Fibroblast of skin of left biceps (primary cell): ENCODE measurements at places on chromosomes 1 and 21.

- no peak for DNase-seq
Measured at GRCh38 chr1:39675220-39675619, 3.3 kb upstream of the NT5C1A start.

- DNase-seq = no peak
Measured at GRCh38 chr1:200706111-200706814, 32.4 kb upstream of the CAMSAP2 start.

GRCh38 chr1:214702556-214702955, 99.6 kb downstream of the CENPF start:
- DNase-seq = no peak

- peak; percentile 98 for DNase-seq
Measured at GRCh38 chr1:234970731-234971476, 157.7 kb downstream of the TOMM20 start.

DNA sequence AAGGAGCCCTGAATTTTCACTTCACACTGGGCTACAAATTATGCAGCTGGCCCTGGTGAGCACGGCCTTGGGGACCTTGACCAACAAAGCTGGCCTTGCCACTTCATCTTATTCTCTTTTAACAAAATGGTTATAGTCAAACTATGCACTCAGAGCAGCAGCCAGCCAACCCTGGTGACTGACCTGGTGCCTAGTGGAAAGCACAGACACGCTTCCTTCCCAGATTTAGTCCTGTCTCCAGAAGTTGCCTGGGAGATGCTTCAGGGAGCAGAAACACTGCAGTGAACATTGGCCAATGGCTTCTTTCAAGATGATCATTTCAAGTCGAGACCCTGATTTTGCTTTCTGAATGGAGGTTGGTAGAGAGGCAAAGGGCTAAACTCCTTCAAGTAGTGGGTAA, 249.3 kb downstream of the SIPA1L2 start:
- no peak for DNase-seq

DNA sequence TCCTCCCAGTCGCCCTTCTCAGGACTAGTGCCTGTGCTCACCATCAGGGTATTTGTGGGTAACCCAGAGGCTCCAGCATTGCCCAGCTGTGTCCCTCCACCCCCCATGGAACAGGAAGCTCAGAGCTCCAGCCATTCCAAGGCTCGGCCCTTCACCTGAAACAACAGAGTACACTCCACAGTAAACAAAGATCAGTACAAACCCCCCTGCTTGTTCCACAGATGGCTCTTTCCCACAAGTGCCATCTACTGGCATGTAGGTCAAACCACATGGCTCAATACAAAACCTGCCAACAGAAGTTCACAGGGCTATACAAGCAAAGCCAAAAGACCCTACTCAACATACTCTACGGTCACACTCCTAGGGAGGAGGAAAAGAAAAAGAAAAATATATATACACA, 258.7 kb downstream of the AGBL4 start:
- no peak for DNase-seq

DNA sequence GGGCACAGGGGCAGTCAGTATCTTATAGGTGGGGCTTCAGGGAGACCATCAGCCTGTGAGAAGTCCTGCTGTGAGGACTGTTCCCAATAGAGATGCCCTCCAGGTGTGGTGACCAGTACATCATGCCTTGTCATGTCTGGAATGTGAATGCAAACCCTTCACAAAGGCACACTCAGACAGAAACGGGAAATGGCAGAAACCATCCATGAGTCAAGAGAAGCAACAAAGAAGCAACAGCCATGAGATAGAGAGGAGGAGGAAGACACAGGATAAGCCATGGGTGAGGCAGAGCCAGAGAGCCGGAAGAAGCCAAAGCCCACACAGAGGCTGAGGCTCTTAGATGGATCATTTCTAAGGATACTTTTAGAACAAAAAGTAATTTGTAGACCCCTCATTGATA, 20.1 kb upstream of the ZP4 start:
- no peak for DNase-seq

DNA sequence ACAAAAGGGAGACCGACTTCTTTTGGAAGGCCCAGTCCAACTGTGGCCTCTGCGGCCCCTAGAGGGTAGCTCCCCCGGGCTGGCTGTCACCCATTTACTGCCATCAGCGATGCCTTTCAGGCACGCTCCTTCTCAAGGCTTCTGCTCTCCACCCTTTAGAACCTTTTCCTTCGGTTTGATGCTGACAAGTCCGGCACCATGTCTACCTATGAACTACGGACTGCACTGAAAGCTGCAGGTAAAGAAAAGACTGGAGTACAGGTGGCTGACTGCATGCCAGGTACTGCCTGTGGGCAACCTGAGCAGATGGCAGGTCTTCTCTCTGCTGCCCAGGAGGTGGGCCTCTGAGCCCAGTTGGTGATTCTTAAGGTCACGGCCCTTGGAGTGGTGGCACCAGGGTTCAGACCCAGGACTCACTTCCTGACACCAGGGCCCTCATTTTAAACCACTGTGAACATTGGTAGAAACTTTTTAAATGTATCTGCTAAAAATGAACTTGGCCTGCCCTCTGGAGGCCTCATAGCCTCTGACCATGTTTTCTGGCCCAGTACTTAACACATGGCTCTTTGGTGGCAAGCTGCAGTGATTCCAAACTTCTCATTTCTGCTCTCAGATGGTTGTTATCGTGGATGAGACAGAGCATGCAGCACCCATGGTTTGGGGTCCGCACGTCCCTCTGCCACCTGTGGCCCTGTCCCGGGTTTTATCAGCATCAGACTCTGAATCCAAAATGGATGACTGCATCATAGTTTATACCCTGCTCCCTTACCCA, 45.7 kb downstream of the CAPN9 start:
- no peak for DNase-seq

GRCh38 chr1:62796221-62796620, 12.3 kb downstream of the ATG4C start:
- DNase-seq = no peak

DNA sequence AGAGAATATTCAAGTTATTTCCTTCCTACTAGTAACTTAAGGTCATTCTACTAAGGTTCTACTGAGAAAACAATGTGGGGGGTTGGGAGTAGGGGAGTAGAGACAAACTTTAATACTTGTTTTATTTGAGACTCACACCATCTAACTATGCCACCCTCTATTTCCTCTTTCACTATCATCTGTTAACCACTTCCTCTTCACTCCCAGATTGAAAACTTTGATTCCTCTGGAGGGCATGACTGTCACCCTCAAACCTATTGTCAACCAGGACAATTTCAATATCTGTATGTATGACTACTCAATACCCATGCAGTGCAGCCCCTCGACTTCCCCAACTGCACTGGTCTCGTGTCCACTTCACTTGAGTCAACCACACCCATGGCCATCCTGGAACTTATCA, 165.6 kb upstream of the POGK start:
- DNase-seq = no peak

DNA sequence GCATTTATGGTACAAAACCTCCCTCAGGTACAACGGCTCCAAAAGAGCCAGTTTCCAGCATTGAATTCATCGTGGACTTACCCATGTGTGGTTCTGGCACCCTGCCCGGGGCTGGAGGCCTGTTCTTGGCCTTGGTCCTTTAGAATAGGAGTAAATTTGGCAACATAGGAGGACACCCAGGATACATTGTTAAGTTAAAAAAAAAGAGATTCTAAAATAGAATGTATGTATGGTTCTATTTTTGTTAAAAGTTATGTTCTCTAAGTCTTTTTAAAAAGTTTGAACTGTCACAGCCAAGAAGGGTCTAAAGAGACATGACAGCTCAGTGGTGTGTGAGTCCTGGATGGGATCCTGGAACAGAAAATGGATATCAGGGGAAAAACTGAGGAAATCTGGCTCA, 25.9 kb downstream of the EPHX1 start:
- no peak for DNase-seq

GRCh38 chr1:58584082-58584895, 7.2 kb upstream of the TACSTD2 start:
- DNase-seq = peak; percentile 93

GRCh38 chr1:55542901-55543504, 327.8 kb upstream of the USP24 start:
- DNase-seq = peak; percentile 95

DNA sequence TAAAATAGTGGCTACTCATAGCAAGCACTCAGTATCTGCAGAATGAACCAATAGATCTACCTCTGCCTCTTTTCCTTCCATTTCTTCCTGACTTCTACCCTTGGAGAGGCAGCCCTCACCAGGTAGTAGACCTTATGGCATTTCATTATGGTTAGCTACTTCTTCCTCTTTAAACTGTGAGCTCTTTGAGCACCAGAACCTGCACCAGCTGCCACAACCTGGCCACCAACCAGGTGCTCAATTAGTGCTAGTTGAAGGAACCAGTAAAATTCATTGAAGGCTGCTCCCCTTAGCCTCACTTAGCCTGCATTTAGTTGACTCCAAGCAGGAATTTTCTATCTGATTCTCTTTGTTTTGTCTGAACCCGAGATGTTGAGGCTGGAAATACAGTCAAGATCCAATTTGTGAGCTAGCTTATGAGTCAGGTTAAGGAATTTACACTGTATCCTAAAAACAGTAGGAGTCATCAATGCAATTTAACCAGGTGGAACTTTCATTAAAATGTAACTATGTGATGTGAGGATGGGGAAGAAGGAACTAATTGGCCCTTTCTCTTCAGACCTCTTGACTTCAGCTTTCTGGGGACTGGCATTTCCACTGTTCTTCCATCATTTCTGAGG, 81.5 kb upstream of the UBE2U start:
- DNase-seq = no peak

DNA sequence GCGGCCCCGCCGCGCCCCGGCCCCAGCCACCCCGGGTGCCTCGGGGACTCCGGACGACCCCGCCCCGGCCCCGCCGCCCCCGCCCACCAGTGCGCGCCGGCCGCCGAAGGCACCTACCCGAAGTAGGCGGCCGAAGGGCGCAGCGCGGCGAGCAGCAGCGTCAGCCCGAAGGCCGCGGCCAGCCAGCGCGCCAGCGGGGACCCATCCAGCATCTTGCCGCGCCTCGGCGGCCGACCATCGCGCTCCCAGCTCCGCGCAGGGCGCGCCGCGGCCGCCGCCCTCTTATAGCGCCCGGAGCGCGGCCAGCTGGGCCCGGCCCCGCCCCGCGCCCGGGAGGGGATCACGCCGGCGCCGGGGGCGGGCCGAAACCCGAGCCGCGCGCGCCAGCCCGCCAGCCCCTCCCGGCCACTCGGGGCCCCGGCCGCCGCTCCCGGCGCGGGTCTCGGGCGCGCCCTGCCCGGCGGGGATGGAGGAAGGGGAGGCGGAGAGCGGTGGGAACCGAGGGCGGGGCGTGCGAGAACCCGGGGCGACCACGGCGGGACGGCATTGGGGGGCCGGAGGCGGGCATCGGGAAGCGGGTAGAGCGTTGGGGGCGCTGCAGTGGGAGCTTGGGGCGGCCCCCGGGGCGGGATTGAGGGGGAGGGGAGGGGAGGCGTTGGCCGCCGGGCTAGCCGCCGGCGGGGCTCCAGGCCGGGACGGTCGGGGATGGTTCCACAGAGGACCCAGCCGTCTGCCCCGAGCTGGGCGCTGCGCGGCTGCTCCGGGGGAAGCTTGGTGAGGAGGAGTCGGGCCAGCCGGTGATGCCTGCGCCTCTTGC, at the start of gene WNT9A:
TSS of gene WNT9A (minus strand) at position 257 of the 817 bp plus-strand sequence. CDS start at position 212, 45 bp downstream.
- DNase-seq = peak; percentile 31

GRCh38 chr1:162026881-162027280, 3.2 kb upstream of the OLFML2B start:
- no peak for DNase-seq

DNA sequence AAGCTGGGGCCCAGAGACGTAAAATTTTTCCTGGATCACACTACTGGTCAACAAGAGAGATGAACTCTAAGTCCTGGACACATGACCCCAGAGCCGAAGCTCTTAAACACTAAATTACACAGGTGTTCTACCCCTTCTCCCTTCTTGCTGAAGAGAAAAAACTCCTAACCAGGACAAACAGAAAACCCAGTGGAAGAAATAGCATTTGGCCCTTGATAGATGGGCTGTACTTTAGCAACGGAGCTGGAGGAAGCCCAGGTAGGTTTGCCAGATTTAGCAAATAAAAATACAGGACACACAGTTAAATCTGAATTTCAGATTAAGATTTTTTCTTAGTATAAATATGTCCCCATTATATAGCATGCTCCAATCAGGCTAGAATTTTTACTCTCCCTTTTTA, 72.7 kb downstream of the DIRAS3 start:
- no peak for DNase-seq

DNA sequence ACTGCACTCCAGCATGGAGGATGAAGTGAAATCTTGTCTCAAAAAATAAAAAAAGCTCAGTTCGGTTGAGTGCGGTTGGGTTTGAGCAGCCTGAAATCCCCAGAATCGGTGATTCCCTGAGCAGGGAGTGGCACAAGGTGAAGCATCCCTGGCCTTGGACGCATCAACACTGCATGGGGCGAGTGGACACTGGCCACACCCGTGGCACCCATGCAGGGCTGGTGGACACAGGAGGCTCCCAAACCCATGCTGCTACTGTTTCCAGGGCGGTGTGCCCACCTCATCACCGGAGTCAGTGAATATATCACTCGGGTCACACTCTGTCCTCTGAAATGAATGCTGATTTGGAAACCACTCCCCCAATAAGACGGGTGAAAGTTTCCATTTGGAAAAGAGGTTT, 53.4 kb upstream of the ACTRT2 start:
- no peak for DNase-seq

GRCh38 chr1:193606035-193606434, 419.6 kb upstream of the B3GALT2 start:
- no peak for DNase-seq

- no peak for DNase-seq
Measured at GRCh38 chr1:37851782-37852210, 7.6 kb downstream of the MTF1 start.

- DNase-seq = no peak
Measured at GRCh38 chr1:101745551-101746270, 251.0 kb downstream of the OLFM3 start.

DNA sequence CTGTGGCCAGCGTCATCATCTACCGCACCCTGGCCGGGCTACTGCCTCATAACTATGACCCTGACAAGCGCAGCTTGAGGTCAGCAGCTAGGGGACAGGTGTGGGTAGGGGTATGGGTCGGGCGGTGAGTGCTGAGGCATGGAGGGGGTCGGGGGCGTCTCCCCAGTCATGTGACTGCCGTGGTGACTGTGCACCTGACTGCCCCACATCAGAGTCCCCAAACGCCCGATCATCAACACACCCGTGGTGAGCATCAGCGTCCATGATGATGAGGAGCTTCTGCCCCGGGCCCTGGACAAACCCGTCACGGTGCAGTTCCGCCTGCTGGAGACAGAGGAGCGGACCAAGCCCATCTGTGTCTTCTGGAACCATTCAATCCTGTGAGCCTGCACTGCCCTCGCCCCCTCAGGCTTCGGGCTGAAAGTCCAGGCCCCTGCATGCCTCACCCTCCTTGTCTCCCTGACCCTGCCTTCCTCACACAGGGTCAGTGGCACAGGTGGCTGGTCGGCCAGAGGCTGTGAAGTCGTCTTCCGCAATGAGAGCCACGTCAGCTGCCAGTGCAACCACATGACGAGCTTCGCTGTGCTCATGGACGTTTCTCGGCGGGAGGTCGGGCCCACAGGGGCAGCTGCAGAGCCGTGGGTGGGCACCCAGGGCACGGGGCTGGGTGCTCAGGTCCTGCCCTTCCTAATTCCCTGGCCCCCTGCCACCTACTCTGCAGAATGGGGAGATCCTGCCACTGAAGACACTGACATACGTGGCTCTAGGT, 13.5 kb downstream of the PSRC1 start:
- no peak for DNase-seq
